Tibial artery (tissue), 4 donors: ENCODE measurements at places on chromosomes 1 and 21.
A peak's percentile ranks its signal among the peaks of the same experiment; 100 is the strongest.

GRCh38 chr1:226086776-226087175 is 24.3 kb downstream of the H3-3A start:
- no peak overlapping the region for H3K4me3 ChIP-seq
- DNase-seq, result no peak
- no peaks in the 10 kb centered on the region for H3K36me3 ChIP-seq
- no peaks in the 10 kb centered on the region for H3K4me1 ChIP-seq

GRCh38 chr1:171794085-171794484 is 12.6 kb downstream of the METTL13 start:
- no peaks in the 10 kb centered on the region for H3K27me3 ChIP-seq
- peaks cover 92% of the 10 kb centered on the region for H3K36me3 ChIP-seq
- H3K4me1 ChIP-seq, result no peaks in the 10 kb centered on the region
- no peak for DNase-seq
- H3K4me3 ChIP-seq, result no peak overlapping the region

DNA sequence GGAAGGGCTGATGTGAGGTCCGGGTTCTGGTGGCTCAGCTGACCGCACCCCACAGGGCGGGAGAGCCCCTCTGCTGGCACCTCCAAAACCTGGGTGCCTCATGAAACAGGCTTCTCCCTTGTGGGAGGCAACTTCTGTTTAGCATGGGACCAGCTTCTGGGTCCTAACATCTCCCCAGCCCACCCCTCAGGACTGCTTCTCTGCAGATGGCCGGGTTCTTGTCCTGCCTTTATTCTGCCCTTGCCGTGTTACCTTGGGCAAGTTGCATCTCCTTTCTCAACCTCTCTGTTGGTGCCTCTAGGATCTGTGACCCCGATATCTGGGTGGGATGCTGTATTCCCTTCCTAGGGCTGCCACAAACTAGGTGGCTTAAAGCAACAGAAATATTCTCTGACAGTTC is 15.0 kb upstream of the TTC22 start:
- H3K27ac ChIP-seq, result no peak overlapping the region
- H3K27me3 ChIP-seq, result peaks cover 12% of the 10 kb centered on the region
- DNase-seq, result no peak
- no peaks in the 10 kb centered on the region for H3K4me1 ChIP-seq
- no peaks in the 10 kb centered on the region for H3K36me3 ChIP-seq

- no peak overlapping the region for H3K27ac ChIP-seq
- H3K27me3 ChIP-seq, result peaks cover 6% of the 10 kb centered on the region
- DNase-seq, result no peak
- no peaks in the 10 kb centered on the region for H3K4me1 ChIP-seq
- no peaks in the 10 kb centered on the region for H3K36me3 ChIP-seq
Observed at GRCh38 chr1:22163137-22163536, 20.2 kb upstream of the WNT4 start.

DNA sequence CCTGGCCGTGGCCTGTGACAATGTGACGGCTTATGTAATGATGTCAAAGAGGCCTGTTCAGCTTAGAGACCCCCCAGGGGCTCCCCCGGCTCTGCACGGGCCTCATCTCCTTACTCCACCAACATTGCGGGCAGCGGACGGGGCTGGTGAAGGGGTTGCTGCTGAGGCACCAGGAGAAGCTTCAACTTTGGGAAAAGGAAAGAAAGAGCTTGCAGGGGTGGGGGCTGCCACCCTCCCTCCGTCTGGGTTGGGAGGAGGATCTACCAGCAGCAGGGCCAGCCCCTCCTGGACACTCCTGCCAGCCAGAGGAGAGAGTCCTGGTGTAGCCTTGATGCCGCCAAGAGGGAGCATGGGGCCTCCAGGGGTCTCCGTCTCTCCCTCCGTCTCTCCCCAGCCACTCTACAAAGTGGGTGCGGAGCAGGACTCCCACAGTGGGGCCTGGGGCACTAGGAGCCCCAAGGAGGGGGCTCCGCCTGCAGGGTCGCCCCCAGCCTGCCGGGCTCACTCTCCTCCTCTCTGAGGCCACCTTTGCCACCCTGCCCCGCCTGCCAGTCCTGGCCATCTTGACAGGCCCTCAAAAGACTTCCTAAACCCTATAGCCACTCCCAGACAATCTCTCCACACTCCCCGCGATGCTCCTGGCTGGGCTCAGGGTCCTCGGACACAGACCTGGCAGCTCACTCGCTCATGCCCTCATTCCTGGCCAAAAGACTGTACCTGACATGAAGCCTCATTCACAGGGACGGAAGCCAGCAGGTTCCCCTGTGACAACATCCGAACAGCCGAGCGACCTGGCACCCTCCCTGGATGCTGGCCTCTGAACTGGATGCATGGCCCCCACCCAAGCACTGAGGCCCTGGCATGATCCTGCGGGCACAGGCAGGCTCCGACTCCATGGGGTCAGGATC is 130.4 kb upstream of the ARHGEF16 start:
- H3K4me3 ChIP-seq, result no peak overlapping the region
- no peak for DNase-seq
- no peaks in the 10 kb centered on the region for H3K36me3 ChIP-seq
- H3K4me1 ChIP-seq, result peaks cover 17% of the 10 kb centered on the region
- H3K27me3 ChIP-seq, result no peaks in the 10 kb centered on the region
- no peak overlapping the region for H3K27ac ChIP-seq

DNA sequence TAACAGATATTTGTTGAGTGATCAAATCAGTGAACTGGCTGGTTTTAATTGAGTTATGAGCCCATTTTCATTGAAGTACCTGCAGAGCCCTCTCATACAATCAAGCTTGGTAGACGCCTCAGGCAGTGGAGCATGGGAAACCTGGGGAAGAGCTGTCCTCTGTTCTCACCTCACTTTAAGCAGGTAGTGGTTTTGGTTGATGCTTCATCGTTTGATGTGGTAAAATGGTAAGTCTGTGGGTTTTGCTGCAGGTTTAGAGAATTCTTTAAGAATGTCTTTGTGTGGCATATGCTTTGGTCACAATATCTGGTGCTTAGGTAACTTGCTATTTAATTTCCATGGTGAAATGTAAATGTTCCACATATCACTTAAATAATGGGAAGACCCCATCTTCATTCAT is 10.0 kb downstream of the LAMC1 start:
- H3K27me3 ChIP-seq, result no peaks in the 10 kb centered on the region
- no peaks in the 10 kb centered on the region for H3K36me3 ChIP-seq
- no peak for DNase-seq

DNA sequence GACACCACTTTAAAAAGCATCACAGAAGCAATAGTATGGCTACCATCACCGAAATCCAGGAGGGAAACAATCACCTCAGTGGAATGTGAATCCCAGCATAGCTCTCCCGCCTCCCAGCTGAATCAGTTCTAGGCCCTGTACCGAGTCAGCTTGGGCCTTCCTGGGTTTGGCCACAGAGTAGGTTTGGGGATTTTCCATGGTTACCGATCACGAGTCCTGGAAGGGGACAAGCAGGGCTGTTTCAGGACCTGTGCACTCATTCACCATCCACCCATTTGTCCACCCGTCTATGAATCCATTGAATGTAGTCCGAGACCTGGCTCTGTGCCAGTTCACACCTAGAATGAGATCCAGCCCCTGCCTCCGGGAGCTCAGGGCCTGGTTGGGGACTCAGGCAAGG is 94.2 kb downstream of the ARHGEF10L start:
- H3K36me3 ChIP-seq, result peaks cover 88% of the 10 kb centered on the region
- peaks cover 55% of the 10 kb centered on the region for H3K4me1 ChIP-seq
- no peak overlapping the region for H3K4me3 ChIP-seq
- H3K27ac ChIP-seq, result peak overlapping the region; percentile 96

DNA sequence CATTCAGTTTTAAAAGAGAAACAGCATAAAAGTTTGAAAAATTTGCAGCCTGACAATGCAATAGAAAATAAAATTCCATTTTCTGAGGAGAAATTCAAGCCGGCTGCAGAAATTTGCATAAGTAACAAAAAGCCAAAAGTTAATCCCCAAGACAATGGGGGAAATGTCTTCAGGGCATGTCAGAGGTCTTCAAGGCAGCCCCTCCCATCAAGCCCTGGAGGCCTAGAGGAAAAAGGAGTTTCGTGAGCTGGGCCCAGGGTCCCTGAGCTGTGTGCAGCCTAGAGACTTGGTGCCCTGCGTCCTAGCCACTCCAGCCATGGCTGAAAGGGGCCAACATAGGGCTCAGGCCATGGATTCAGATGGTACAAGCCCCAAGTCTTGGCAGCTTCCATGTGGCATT is 74.6 kb downstream of the PIK3R3 start:
- no peaks in the 10 kb centered on the region for H3K27me3 ChIP-seq
- H3K36me3 ChIP-seq, result no peaks in the 10 kb centered on the region
- no peak for DNase-seq

GRCh38 chr1:241600496-241600901 is 39.7 kb downstream of the CHML start:
- no peak overlapping the region for H3K4me3 ChIP-seq
- DNase-seq, result no peak
- no peaks in the 10 kb centered on the region for H3K36me3 ChIP-seq
- no peaks in the 10 kb centered on the region for H3K27me3 ChIP-seq
- no peak overlapping the region for H3K27ac ChIP-seq

DNA sequence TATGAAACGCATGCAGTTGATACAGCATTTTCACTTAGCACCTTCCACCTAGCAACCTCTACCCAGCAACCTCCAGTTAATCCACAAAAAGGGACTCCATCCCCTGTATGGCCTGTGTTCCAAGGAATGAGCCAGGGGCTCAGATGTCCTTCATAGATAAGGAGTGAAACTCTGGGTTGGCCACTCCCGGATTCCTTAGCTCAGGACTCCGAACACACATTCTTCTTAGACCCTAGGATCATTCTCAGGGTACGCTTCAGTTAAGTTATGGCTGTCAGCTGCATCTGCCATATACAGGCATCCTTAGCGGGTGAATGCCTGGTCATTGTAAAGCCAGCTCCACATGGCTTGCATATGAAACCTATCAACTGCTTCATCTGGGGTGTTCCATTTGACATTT is 15.9 kb upstream of the IFI6 start:
- DNase-seq, result no peak
- H3K36me3 ChIP-seq, result no peaks in the 10 kb centered on the region
- no peaks in the 10 kb centered on the region for H3K27me3 ChIP-seq
- no peak overlapping the region for H3K27ac ChIP-seq
- H3K4me1 ChIP-seq, result no peaks in the 10 kb centered on the region

DNA sequence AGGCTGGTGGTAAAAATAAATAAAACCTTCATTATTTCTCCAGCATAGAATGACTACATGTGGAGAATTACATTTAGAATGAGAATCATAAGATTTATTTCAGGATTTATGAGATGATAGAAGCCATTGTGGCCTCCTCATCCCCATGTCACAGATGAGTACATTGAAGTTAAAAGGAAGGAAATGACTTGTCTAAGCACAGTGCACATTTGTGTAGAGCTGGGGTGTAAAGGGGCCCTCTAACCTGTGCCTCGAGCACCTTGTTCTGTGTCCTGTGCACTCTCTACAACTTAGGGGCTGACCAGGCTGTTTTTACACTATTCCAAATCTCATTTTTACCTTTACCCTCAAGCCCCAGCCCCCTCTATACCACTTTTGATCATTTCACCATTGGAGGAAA is 179.4 kb downstream of the RHOU start:
- no peaks in the 10 kb centered on the region for H3K36me3 ChIP-seq
- H3K4me3 ChIP-seq, result no peak overlapping the region
- no peak for DNase-seq
- no peaks in the 10 kb centered on the region for H3K4me1 ChIP-seq
- H3K27me3 ChIP-seq, result no peaks in the 10 kb centered on the region

DNA sequence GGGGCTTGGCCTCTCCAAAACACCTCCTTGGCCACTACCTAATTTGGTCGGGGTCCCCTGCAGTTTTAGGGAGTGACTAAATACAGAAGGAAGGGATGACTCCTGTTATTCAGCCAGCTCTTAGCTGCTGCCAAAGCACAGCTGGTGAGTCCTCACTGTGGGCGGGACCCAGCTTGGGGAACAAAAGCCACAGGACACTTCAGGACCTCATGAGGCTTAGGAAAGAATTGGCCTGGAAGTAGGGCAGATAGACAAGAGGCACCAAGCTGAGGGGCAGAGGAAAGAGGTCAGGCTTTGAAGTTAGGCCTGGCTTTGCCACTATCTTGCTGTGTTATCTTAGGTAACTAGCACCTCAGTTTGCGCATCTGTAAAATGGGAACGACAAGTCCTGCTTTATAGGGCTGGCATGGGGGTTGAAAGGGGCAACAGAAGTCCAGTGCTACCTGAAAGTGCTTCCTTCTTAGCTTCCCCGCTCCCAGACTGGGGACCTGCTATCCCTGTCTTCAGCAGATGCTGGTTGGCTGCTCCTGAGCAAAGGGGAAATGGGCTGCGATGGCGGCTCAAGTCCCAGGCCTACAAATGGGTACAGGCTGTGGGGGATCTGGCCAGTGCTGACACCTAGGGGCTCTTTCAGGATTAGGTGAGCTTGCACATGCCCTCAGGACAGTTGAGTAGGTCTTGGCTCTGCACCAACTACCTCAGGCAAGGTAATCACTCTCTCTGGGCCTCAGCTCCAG is 15.7 kb downstream of the IFI6 start:
- peak; percentile 81 for DNase-seq
- H3K4me3 ChIP-seq, result no peak overlapping the region
- H3K4me1 ChIP-seq, result peaks cover 8% of the 10 kb centered on the region
- H3K27me3 ChIP-seq, result no peaks in the 10 kb centered on the region
- no peaks in the 10 kb centered on the region for H3K36me3 ChIP-seq
- H3K27ac ChIP-seq, result peak overlapping the region; percentile 47

DNA sequence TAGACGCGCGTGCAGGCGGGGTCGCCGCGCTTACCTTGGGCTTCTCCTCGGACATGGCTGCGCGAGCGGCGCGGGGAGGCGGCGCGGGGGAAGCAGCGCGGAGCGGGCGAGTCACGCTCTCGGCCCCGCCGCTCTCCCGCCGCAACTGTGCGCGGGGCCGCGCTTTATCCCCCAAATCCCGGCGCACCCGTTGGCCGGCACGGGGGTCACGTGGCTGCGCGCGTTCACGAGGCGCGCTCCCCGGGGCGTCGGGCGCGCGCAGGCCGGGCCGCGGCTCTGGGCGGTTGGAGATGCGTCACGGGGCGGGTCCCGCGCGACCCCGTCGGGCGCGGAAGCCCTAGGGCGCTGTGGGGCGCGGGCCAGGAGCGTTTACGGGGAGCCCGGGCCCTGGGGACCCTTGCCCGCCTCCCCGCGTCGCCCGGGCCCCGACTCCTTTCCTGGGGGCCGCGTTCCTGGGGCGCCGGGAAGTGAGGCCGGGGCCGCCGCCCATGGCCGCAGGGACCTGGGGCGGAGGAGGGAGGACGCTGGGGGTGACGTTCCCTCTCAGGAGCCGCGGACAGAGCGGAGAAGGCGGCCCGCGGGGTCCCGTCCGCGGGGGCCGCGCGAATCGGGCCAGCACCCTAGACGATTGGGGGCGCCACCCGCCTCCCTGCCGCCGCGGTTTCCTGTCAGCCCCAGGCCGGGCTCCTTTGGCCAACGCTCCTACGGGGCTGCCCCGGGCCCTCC is at the start of gene SUMO3:
Gene SUMO3, minus strand, starts transcription at position 149 of the 726 bp plus-strand sequence. Its CDS starts 94 bp downstream, at position 55.
- H3K36me3 ChIP-seq, result no peaks in the 10 kb centered on the region
- no peaks in the 10 kb centered on the region for H3K27me3 ChIP-seq
- DNase-seq, result peak; percentile 73
- peaks cover 20% of the 10 kb centered on the region for H3K4me1 ChIP-seq
- peak within 1 kb of the TSS; percentile 85 for H3K4me3 ChIP-seq

- no peak for DNase-seq
- H3K27ac ChIP-seq, result no peak overlapping the region
- H3K36me3 ChIP-seq, result no peaks in the 10 kb centered on the region
- H3K4me1 ChIP-seq, result no peaks in the 10 kb centered on the region
- no peak overlapping the region for H3K4me3 ChIP-seq
- no peaks in the 10 kb centered on the region for H3K27me3 ChIP-seq
Observed at GRCh38 chr21:43652616-43653015, 6.7 kb downstream of the HSF2BP start.

- no peak overlapping the region for H3K27ac ChIP-seq
- peaks cover 20% of the 10 kb centered on the region for H3K36me3 ChIP-seq
- H3K4me3 ChIP-seq, result no peak overlapping the region
- peaks cover 26% of the 10 kb centered on the region for H3K4me1 ChIP-seq
- no peak for DNase-seq
Observed at GRCh38 chr1:35454616-35455015, 102.6 kb downstream of the KIAA0319L start.
